Trophoblast cell (in vitro differentiated cells and primary cell): ENCODE measurements at places on chromosomes 7 and 10.
A peak's percentile ranks its signal among the peaks of the same experiment; 100 is the strongest.

DNA sequence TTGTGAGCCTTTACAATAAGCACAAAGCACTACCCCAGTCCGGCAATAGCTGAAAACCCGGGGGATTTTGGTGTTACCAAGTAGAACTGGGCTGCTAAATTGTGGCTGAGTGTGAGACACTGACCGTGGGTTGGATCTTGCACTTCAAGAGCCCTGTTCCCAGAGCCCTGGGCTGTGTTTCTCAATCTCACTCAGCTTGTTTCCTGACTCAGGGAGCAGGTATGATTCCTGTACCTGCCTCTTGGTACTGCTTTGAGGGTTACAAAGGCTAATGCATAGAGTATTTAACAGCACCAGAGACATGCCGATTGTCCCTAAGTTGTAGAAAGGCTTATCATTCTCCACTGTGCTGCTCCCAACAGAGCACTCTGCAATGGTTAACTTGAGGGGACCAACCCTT is 134.6 kb downstream of the TEX36 start:
- peak; percentile 92 for DNase-seq
- H3K27ac ChIP-seq = no peak overlapping the region
- no peaks in the 10 kb centered on the region for H3K4me1 ChIP-seq
- H3K27me3 ChIP-seq = no peaks in the 10 kb centered on the region
- no peak overlapping the region for H3K4me3 ChIP-seq
- no peaks in the 10 kb centered on the region for H3K36me3 ChIP-seq

DNA sequence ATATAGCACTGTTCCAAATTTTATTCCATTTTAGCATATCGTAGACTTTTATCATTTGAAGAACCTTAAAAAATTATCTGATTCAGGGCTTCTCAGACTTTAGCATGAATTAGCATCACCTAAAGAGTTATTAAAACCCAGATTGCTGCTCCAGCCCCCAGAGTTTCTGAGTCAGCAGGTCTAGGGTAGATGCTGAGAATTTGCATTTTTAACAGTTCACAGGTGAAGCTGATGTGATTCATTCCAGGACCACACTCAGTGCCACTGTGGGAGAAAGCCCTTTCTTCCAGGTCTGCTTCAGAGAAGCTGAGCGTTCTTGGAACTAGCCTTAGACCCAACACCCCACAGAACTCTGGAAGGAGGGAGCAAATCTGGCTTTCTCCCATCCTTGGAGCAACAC is 174.1 kb upstream of the YAE1 start:
- H3K27me3 ChIP-seq = no peaks in the 10 kb centered on the region
- H3K4me3 ChIP-seq = no peak overlapping the region
- H3K4me1 ChIP-seq = no peaks in the 10 kb centered on the region
- H3K27ac ChIP-seq = no peak overlapping the region
- no peaks in the 10 kb centered on the region for H3K36me3 ChIP-seq

DNA sequence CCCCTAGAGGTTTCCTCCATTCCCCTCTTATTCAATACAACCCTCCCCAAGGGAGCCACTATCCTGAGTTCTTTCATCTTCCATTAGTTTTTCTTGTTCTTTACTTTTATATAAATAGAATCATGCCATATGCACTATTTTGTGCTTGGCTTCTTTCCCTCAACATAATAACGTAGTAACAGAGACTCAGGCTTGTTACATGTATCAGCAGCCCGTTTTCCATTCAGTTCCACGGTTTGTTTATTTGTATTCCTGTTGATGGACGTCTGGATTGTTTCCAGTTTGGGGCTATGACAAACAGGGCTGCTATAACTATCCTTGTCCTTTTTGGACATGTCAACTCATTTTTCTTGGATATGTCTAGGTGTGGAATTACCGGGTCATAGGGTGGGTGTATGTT is 264.4 kb upstream of the MKI67 start:
- no peak for DNase-seq
- H3K27ac ChIP-seq = no peak overlapping the region
- no peaks in the 10 kb centered on the region for H3K27me3 ChIP-seq
- H3K4me3 ChIP-seq = no peak overlapping the region
- H3K36me3 ChIP-seq = no peaks in the 10 kb centered on the region
- H3K4me1 ChIP-seq = no peaks in the 10 kb centered on the region

GRCh38 chr7:6166443-6166891 is 106.0 kb downstream of the CYTH3 start:
- no peak for DNase-seq
- no peak overlapping the region for H3K27ac ChIP-seq
- peaks cover 45% of the 10 kb centered on the region for H3K36me3 ChIP-seq
- H3K27me3 ChIP-seq = no peaks in the 10 kb centered on the region

DNA sequence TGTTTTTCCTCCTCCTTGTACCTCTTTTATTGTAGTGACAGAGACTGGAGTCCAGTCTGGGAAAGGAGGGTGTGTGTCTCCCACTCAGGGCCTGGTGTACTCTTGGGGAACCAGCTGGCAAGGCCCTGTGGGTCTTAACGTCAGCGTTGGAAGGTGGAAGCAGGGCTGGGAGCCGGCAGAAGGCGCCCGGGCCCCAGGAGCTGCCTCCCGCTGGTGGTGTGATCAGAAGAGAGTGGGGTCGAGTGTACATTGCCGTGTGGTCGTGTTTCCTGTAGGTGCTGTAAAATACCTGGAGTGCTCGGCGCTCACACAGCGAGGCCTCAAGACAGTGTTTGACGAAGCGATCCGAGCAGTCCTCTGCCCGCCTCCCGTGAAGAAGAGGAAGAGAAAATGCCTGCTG is 45.7 kb downstream of the DAGLB start:
- H3K36me3 ChIP-seq = peaks cover 42% of the 10 kb centered on the region
- no peak overlapping the region for H3K4me3 ChIP-seq
- no peak overlapping the region for H3K27ac ChIP-seq
- peaks cover 16% of the 10 kb centered on the region for H3K4me1 ChIP-seq
- H3K27me3 ChIP-seq = no peaks in the 10 kb centered on the region

- no peak overlapping the region for H3K27ac ChIP-seq
- no peaks in the 10 kb centered on the region for H3K27me3 ChIP-seq
- no peaks in the 10 kb centered on the region for H3K4me1 ChIP-seq
- no peak overlapping the region for H3K4me3 ChIP-seq
- DNase-seq = peak; percentile 17
These were observed 35.5 kb downstream of the PPP1R3C start for GRCh38 chr10:91597197-91597881.

GRCh38 chr7:38561166-38561565 is 70.0 kb downstream of the AMPH start:
- DNase-seq = peak; percentile 23
- H3K4me3 ChIP-seq = no peak overlapping the region
- no peak overlapping the region for H3K27ac ChIP-seq
- no peaks in the 10 kb centered on the region for H3K36me3 ChIP-seq
- no peaks in the 10 kb centered on the region for H3K27me3 ChIP-seq

DNA sequence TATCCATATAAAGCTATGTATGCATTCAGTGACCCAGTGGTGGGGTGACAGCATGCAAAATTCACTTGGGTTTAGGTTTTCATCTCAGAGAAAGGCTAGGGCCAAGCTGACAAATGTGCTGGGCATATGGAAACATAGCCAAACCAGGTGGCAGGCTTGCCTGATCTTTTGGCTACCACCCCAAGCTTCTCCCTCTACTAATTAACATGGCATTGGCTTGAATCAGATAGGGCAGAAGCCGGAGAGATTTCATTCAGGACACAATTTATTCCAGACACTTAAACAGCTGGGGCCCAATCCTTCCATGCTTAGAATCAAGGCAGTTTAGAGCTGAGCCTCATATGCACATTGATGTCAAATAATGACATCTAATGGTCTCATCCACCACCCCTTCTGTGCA is 95.5 kb upstream of the AGK start:
- H3K27me3 ChIP-seq = no peaks in the 10 kb centered on the region
- no peaks in the 10 kb centered on the region for H3K4me1 ChIP-seq
- no peaks in the 10 kb centered on the region for H3K36me3 ChIP-seq
- H3K4me3 ChIP-seq = no peak overlapping the region
- DNase-seq = no peak

DNA sequence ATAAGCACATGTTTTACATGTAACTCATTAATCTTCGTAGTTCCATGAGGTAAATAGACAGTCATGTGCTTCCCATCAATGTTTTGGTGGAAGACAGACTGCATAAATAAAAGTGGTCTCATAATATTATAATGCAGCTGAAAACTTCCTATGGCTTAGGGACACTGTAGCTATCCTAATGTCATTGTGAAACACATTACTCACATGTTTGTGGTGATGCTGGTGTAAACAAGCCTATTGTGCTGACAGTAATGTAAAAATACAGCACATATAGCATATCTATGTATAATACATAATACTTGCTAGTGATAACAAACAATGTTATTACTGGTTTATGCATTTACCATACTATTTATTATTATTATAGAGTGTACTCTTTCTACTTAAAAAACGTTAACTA is 37.2 kb upstream of the PLXDC2 start:
- H3K4me3 ChIP-seq = no peak overlapping the region
- no peaks in the 10 kb centered on the region for H3K36me3 ChIP-seq
- H3K27me3 ChIP-seq = no peaks in the 10 kb centered on the region
- DNase-seq = peak; percentile 10
- no peaks in the 10 kb centered on the region for H3K4me1 ChIP-seq
- H3K27ac ChIP-seq = no peak overlapping the region

DNA sequence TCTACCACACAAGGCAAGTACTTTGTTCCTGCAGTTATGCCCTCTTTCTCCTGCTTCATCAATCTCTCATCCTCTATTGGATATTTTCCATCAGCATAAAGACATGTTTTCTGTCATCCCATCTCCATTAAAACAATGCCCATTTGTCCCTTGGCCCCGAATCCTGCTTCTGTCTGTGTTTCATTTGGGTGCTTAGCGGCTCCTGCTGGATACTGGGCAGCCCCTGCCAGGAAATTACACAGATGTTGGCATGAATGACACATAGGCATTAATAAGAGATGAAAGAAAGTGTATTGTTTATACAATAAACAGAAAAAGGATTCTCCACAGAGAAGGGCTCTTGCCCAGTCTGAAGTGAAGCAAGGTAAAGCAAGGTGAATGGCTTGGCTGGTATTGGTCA is 765.3 kb downstream of the REEP3 start:
- no peaks in the 10 kb centered on the region for H3K36me3 ChIP-seq
- DNase-seq = no peak
- no peak overlapping the region for H3K4me3 ChIP-seq
- no peaks in the 10 kb centered on the region for H3K4me1 ChIP-seq
- H3K27ac ChIP-seq = no peak overlapping the region

DNA sequence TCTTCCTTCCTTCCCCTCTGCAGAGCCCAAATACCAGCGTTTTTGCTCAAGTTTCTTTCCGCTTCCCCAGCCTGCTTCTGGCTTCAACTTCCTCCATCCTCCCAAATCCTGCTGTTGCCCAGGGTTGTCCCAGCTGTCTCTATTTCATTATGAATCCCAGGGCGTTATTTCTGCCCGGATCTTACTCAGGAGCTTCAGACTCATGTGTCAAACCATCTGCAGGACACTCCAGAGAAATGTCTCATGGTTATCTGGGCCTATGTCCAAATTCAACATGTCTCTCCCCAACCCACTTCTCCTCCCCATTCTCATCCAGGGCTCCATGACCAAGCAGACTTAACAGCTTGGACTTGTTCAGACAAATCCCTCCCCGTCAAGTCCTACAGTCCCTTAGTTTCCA is 15.6 kb downstream of the ARHGAP22 start:
- H3K27me3 ChIP-seq = no peaks in the 10 kb centered on the region
- DNase-seq = no peak
- no peaks in the 10 kb centered on the region for H3K36me3 ChIP-seq
- H3K4me1 ChIP-seq = no peaks in the 10 kb centered on the region
- no peak overlapping the region for H3K27ac ChIP-seq
- no peak overlapping the region for H3K4me3 ChIP-seq

GRCh38 chr10:327889-328852 is 192.9 kb downstream of the ZMYND11 start:
- H3K4me1 ChIP-seq = peaks cover 4% of the 10 kb centered on the region
- no peak overlapping the region for H3K27ac ChIP-seq
- DNase-seq = no peak
- H3K27me3 ChIP-seq = no peaks in the 10 kb centered on the region
- peaks cover 18% of the 10 kb centered on the region for H3K36me3 ChIP-seq

DNA sequence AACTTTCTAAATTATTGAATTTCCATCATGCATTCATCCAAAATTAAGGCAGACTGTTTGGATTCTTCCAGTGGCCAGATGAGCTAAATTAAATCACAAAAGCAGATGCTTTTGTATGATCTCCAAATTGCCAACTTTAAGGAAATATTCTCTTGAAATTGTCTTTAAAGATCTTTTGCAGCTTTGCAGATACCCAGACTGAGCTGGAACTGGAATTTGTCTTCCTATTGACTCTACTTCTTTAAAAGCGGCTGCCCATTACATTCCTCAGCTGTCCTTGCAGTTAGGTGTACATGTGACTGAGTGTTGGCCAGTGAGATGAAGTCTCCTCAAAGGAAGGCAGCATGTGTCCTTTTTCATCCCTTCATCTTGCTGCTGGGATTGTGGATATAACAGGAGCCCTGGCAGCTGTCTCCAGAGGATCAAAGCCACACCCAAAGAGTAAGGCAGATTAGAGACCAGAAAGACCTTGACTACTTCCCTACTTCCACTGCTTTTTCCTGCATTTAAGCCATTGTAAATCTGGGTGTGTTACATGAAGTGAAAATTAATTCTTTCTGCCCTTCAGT is 8.2 kb upstream of the CFAP69 start:
- no peaks in the 10 kb centered on the region for H3K36me3 ChIP-seq
- no peaks in the 10 kb centered on the region for H3K4me1 ChIP-seq
- no peak overlapping the region for H3K27ac ChIP-seq
- no peak for DNase-seq
- no peak overlapping the region for H3K4me3 ChIP-seq

DNA sequence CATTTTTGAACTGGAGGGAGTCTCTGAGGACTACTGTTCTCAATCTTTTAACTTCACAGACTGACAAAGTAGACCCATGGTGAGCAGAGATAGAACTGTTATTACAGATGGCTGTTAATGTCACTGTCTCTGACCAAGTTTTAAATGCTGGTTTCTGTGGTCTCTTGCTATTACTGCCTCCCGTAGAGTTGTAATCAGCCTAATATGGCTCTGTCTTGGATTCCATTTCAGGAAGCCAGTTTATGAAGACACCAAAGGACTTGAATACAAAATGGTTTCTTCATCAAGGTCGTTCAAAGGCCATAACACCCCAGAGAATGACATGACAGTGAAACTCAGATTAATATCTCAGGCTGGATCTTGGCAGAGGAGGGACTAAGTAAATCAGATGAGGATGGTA is 3.9 kb downstream of the SFRP4 start:
- no peak overlapping the region for H3K4me3 ChIP-seq
- no peaks in the 10 kb centered on the region for H3K4me1 ChIP-seq
- no peaks in the 10 kb centered on the region for H3K36me3 ChIP-seq
- no peak for DNase-seq
- H3K27me3 ChIP-seq = peaks cover 11% of the 10 kb centered on the region

DNA sequence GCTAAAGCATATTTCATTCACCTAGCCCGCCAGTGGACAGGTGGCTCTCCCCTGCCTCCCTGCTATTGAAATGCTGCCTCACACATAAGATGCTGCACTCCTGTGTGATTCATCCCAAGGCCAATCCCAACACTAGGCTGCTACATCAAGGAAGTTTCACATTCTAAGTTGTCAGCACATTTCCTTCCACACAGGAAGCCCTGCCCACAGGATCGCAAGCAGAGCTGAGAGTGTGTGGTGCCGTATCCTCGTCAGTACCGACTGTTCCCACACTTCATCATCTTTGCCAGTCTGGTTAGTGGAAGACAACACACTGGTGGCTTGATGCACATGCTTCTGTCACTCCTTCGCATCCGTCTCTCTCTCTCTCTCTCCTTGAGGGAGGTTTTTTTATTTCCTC is 194.3 kb upstream of the PPP2R2D start:
- no peaks in the 10 kb centered on the region for H3K27me3 ChIP-seq
- H3K27ac ChIP-seq = no peak overlapping the region
- no peak for DNase-seq
- no peak overlapping the region for H3K4me3 ChIP-seq
- no peaks in the 10 kb centered on the region for H3K4me1 ChIP-seq
- H3K36me3 ChIP-seq = no peaks in the 10 kb centered on the region

GRCh38 chr10:1598393-1599153 is 138.8 kb downstream of the ADARB2 start:
- H3K27me3 ChIP-seq = no peaks in the 10 kb centered on the region
- H3K36me3 ChIP-seq = no peaks in the 10 kb centered on the region
- H3K27ac ChIP-seq = no peak overlapping the region
- H3K4me3 ChIP-seq = no peak overlapping the region
